ENCODE measurements at places on chromosomes 5 and 9.

DNA sequence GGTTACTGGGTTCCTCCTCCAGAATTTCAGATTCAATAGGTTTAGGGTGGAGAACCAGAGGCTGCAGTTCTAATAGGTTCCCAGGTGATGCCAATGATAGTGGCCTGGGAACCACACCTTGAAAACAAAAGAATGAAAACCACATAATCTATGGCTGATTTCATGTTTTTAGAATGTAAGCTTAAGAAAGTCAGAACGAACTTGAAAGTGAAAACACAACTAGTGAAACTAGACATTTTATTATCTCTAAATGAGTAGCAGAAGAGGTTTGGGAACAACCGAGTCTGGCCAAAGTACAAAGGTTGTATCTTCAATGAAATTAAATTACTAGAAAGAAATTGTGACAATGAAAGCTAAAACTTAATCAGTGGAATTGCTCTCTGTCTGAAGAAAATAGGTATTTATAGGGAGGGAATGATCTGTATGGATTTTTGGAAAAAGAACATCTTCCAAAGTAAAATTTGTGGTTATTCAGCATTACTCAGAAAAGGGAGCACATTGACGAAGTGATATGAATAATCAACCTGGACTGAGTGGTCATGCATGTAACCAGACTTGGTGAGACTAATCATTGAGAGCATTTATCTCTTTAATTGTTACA, 24.9 kb upstream of the CEP120 start:
- no peak for DNase-seq

- no peak for DNase-seq
Observed at GRCh38 chr9:135813671-135814290, 93.6 kb downstream of the CAMSAP1 start.

DNA sequence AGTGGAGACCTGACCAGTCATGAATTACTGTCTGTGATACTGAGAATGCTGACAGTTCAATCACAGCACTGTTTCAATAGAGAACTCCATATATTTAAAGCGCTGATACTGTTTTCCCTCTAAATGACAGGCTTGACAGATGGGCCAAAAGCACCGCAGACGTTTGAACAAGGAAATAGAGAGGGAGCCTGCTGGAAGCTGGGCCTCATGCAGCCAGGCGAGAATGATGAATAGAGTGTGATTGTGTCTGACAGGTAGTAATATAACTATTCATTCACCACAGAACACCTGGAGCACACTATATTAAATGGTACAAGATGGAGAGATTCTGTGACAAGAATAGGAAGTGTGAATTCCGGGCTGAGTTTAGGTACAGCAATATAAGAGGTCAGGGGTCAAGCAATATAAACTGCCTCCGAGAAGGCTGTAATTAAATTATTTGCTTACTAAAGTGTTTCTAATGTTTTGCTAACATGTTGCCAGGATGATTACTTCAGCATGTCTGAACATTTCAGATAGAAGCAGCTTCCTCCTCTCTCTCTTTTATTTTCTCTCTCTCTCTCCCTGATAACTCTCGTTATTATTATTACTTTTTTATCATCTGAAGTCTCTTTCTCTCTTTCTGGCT, 297.7 kb downstream of the CSNK1G3 start:
- DNase-seq, result no peak

- no peak for DNase-seq
Observed at GRCh38 chr5:133941456-133942196, 26.8 kb downstream of the C5orf15 start.

- DNase-seq, result no peak
Observed at GRCh38 chr9:8683496-8683895, 883.9 kb upstream of the DMAC1 start.

DNA sequence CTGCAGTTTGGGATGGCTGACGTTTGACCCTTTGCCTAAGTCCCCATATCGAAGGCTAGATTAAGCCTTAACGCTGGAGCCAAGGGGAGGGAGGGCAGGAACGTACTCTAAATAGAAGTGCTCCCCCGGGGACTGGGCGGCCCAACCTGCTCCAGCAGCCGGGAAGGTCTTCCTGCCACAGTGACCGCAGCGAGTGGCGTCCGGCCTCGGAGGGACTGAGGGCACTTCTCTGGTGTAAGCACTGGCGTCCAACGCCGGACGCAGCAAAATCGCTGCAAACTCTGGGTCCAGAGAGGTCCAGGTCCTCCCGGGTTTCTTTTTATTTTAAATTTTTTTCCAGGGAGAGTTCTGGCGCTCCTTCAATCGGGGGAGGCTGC, 505 bp upstream of the ACER2 start:
- DNase-seq, result no peak

DNA sequence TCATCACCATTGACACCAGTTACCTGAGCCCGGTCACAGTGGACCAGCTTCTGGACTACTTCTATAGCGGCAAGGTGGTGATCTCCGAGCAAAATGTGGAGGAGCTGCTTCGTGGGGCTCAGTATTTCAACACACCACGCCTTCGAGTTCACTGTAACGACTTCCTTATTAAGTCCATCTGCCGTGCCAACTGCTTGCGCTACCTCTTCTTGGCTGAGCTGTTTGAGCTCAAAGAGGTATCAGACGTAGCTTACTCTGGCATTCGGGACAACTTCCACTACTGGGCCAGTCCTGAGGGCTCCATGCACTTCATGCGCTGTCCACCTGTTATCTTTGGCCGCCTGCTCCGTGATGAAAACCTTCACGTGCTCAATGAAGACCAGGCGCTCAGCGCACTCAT, 520 bp downstream of the CCIN start:
- no peak for DNase-seq

DNA sequence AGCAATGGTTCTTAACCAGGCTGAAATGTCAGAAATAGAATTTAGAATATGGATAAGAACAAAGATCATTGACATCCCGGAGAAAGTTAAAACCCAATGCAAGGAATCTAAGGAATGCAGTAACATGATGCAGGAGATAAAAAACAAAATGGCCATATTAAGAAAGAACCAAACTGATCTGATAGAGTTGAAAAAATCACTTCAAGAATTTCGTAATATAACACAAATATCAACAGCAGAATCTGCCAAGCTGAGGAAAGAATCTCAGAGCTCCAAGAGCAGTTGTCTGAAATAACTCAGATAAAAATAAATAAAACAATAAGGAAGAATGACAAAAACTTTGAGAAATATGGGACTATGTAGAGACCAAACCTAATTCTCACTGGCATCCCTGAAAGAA, 37.8 kb upstream of the TAS2R1 start:
- no peak for DNase-seq

GRCh38 chr5:96344678-96345577, 88.1 kb downstream of the PCSK1 start:
- no peak for DNase-seq

DNA sequence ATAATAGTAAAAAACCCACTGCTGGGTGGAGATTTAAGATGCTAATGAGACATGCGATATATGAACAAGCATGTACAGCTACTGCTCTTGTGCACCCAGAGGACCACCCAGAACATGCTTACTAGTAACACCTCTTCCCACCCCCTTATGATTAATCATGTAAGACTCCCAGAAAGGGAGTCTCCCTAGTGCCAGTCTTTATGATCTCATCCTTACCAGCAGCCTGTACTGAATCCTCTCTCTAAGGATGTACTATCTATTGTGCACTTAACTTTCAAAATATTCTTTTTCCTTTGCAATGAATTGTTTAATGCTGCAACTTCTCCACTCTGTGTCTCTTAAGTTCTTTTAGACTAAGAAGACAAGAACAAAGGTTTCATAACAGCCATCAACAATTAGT, 9.1 kb upstream of the MAT2B start:
- no peak for DNase-seq

- DNase-seq, result no peak
Observed at GRCh38 chr9:79104951-79105350, 466.8 kb upstream of the TLE4 start.

- no peak for DNase-seq
Observed at GRCh38 chr9:132381966-132382541, 24.6 kb downstream of the TTF1 start.

DNA sequence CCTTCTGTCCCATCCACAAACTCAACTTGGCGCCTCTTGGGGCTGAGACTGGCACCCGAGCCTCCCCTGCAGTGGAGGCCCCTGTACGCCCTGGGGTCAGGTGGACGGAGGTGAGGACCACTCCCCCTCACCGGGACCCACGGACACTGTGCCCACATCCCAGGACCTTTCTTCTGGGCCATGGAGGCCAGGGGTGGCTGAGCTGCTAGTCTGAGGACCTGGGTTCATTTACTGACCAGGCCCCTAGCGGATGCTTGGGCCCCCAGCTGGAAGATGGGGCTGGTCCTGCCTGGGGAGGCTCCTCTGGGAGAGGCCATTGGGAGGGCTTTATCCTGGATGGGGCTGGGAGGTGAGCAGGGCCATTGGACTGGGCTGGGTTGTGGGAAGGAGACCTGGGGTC, 16.9 kb upstream of the SLC6A19 start:
- no peak for DNase-seq

GRCh38 chr9:6431038-6431437, 18.0 kb downstream of the UHRF2 start:
- no peak for DNase-seq

DNA sequence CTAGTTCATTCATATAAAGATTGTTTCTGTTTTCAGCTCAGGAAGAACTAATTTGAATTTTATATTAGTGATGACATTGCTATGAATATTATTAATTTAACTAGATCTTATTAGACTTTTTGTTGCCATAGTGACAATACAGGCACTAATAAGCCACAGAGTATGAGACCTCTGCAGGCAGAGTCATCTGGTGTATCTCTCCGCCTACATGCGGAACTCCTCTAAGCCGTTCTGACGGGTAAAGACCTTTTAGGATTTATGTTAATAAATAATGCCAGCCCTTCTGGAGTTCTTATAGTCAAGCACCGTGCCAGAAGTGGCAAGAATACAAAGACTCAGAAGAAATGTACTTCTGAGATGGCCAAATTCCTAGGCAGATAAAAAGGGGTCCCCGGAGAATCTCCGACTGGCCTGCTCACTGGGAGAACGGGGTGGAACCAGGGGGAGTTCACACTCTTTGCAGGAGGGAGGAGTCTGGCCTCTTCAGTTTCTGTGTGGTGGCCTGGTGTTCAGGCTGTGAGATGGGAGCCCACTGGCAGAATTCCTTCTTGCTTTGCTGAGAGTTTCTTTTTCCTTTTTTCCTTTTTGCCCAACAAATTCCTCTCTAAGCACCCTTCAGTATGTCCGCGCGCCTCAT, 85.1 kb upstream of the IL12B start:
- DNase-seq, result no peak

DNA sequence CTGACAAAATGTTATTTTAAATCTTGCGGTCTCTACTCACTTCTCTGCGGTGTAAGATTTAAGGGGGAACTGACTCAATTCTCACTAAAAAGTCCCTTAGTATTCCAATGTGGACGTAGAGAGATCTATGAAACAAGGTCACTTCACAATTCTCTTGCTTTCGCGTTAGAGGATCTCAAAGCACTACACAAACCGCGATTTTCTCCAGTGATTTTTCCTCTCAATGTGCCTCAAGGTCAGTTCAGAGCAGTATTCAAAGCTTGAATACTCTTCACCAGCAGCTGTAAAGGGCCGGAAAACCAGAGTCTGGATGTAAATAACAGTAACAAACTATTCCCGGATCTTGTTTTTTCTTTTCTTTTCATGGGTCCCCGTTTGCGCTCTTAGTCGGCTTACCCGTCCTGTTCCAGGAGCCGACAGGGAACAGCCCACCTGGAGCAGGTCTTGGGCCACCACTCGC, 128.2 kb downstream of the TMEM161B start:
- no peak for DNase-seq

- DNase-seq, result no peak
Observed at GRCh38 chr9:136858452-136858843, 6.3 kb downstream of the MAMDC4 start.

GRCh38 chr5:139652788-139653241, 4.7 kb downstream of the CXXC5 start:
- DNase-seq, result no peak

- DNase-seq, result no peak
Observed at GRCh38 chr5:68884144-68884754, 209.6 kb upstream of the SLC30A5 start.

GRCh38 chr9:8696516-8696915, 896.9 kb upstream of the DMAC1 start:
- no peak for DNase-seq

DNA sequence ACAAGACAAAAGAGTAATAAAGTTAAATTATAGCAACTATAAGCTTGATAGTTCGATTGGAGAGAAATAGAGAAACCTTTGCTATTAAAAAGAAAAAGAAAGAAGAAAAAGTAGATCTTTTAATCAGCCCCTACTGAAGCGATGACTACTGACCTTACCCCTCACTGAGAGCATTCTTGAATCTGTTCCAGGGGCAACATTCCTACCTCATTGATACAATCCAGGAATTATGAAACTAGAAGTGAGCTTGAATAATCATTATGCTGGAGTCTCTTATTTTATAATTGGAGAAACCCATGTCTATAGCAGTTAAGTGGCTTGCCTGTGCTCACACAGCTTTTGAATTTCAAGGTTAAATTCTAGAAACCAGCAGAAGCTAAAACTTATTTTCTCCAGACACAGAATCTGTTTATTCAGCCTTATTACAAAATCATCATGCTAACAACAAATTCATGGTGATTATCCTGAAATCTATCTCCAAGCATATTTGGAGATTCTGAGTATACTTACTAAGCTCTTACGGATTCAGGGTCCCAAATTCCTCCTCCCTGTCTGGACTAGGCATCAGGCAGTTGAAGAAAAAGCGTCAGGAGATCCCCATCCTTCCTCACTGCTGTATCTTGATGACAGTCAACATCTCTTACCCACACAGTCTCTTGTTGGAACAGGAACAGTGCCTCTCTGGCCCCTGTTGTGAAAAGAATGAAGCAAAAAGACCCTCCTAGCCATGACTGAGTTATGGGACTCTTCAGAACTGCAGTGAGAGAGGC, 547.6 kb upstream of the WWC1 start:
- no peak for DNase-seq

DNA sequence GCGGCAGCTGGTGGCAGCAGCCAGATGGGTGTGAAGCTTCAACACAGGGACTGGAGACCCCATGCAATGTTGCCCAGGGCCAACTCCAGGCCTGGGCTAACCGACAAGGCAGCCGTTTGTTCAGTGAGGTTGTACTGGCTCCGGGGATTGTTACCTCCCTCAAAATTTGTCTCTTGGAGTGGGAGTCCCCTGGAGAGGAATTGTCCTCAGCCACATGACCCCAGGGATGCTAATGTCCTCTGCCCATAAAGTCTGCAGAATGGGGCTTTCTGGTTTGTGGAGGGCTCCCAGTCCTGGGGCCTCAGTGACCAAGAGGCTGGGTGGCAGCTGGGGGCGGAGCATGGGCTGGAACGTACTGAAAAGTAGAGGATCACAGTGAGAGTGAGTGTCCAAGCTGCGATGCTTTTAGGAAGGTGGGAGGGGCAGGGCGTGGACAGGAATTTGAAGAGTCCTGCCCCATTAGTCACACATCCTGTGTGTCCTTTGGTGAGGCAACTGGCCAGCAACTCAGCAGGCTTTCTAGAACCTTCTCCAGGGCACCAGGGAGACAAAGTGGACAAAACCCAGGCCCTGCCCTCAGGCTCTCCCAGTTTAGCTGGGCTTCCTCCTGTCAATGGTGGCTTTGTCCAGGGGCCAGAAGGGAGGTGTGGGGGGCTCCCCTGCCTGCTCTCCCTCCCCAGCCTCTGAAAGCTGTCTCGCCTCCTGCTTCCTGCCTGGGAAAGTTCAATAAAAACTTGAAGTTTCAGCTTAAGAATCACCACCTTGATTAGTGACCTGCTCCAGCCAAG, 114.0 kb downstream of the NSG2 start:
- DNase-seq, result no peak

GRCh38 chr5:135079099-135079681, 45.2 kb upstream of the PITX1 start:
- no peak for DNase-seq
